Urinary bladder (tissue), 4 donors: ENCODE measurements at places on chromosomes 6 and 20. TPM values are rescaled to one million over a fixed set of nuclear protein-coding genes. Genes with fewer than 3 reads are reported as not detected.

- no peak for DNase-seq
These were observed 47.8 kb upstream of the GATA5 start for GRCh38 chr20:62523473-62524203.

- DNase-seq: no peak
These were observed 100.2 kb downstream of the PREP start for GRCh38 chr6:105302617-105303128.

DNA sequence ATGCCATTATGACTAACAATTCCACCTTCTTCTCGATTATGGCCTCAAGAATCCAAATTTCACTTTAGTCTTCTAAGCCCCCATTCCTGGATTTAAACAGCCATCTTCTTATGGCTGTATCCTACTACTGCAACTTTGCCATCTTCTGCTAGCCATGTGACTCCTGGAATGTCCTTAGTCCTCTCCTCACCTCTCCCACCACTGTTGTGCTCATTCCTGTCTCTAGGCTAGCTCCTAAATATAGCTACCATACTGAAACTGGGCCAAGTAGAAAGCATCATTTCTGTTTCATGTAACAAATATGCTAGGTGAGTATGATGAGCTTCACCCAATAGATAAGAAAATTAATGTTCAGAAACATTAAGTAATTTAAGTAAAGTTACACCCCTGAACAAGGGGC is 313.1 kb downstream of the CLVS2 start:
- no peak for DNase-seq

GRCh38 chr20:2760952-2761305 is 39.5 kb downstream of the CPXM1 start:
- DNase-seq: no peak

GRCh38 chr6:93389192-93389591 is 30.2 kb downstream of the EPHA7 start:
- no peak for DNase-seq

Gene RTF2
- 49.3 TPM for total RNA-seq

Gene SASH1
- total RNA-seq: 92.2 TPM

Gene IL17A
- total RNA-seq: not detected
